Neuronal stem cell (in vitro differentiated cells): ENCODE measurements at places on chromosomes 3 and 15.

- no peak for DNase-seq
Measured at GRCh38 chr15:39438799-39439592, 141.9 kb upstream of the THBS1 start.

DNA sequence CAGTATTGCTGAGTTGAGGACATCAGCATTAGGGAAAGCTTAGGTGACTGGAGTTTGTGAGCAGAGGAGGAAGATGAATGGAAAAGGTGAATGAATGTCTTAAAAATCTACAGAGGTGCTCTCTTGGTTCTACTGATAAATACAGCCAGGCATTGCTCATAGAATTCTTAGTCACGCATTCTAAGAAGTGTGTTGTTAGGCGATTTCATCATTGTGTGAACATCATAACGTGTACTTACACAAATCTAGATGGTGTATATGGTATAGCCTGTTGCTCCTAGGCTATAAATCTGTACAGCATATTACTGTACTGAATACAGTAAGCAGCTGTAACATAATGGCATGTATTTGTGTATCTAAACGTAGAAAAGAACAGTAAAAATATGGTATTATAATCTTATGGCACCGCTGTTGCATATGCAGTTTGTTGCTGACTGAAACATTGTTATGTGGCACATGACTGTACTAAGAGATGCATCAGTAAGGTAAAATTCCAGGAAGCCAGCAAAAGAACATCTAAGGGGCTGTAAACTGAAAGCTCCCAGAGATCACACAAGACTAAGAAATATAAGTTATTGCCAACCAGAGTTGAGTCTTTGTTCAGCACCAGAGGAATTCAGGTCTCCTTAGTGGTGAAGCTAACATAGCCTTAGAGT lies 42.9 kb upstream of the ASB14 start:
- no peak for DNase-seq

DNA sequence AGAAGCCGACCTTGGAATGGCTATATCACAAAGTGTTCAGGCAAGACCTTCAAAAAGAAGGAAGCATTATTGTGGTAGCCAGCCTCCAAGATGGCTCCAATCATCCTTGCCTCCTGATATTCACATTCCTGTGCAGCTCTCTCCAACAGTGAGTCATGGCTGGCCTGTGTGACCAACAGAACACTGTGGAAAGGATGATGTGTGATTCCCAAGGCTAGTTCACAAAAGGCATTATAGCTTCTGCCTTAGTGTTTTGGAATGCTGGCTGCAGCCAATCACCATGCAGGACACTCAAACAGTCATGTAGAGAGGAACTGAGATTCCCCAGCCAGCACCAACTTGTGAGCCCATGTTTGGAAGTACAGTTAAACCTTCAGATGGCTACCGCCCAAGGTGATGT lies 102.6 kb downstream of the EFL1 start:
- peak; percentile 24 for DNase-seq

- DNase-seq = no peak
Measured at GRCh38 chr3:177451301-177451750, 254.0 kb upstream of the TBL1XR1 start.

GRCh38 chr3:14362890-14363289 lies 39.5 kb upstream of the SLC6A6 start:
- DNase-seq = no peak

DNA sequence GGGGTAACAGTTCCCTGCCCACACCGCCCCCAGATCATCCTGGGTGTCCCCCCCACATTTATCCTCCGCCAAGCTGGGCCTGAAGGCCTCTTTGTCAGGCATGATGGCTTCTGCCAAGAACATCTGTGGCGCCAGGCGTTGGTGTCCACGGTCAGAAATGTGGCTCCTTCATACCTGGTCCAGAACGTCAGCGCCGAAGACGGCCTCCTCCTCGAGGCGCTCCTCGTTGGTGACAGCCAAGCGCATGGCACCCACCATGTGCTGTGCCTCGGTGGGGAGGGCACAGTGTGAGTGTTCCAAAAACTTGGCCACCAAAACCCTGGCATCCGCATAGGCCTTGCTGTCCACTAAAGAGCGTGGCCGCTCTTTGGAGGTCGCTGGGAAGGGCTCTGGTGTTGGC lies 146.5 kb downstream of the NSMCE3 start:
- DNase-seq = no peak

GRCh38 chr15:69893863-69894262 lies 203.9 kb downstream of the TLE3 start:
- no peak for DNase-seq

DNA sequence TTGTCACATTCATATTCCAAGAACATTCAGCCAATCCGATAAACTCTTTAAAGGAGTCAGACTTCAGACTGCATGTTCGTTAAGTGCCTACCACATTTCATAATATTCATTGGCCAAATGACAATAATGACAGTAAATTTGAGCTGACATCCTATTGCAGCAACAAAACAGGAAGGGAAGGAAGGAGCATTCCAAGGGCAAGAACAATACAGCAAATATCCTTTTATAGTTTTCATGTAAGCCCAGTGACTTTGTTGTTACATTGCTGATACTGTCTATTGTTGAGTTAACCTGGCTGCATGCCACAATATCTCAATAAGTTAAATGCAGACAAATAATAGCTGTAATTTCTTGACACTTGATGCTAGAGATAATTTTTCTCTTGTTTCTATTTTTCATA lies 16.4 kb upstream of the CBLB start:
- no peak for DNase-seq

GRCh38 chr3:137692803-137693431 lies 71.2 kb upstream of the SOX14 start:
- DNase-seq = peak; percentile 45

DNA sequence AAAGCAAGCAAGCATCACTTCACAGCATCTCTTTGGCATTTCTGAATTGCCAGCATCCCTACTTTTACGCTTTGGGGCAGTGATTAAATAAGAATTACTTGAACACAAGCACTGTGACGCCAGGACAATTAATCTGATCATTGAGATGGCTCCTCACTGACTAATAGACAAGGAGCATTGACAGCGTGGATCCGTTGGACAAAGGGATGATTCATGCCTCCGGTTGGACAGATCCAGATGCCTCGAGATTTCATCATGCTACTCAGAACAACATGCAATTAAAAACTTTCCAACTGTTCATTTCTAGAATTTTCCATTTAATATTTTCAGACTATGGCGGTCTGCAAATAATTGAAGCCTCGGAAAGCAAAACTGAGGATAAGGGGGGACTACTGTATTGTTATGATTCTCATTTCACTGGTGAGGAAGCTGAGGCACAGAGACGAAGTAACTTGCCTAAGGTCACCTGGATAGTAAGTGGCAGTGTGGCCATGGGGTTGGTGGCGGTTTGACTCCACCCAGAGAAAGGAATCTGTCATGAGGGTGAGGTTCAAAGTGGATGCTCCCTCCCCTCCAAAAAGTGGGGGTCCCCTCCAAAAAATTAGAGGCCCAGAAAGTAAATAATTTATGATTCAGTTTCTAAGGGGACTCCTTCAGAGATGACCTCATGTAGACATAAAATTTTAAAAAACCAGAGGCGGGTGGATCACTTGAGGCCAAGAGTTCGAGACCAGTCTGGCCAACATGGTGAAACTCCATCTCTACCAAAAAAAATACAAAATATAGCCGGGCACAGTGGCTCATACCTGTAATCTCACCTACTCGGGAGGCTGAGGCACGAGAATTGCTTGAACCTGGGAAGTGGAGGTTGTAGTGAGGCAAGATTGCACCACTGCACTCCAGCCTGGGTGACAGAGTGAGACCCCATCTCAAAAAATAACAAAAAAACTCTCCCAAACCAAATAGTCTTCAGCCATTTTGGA lies 12.3 kb upstream of the PGPEP1L start:
- no peak for DNase-seq

GRCh38 chr3:46314517-46314916 lies 39.4 kb upstream of the CCR2 start:
- DNase-seq = no peak

- DNase-seq = no peak
Measured at GRCh38 chr15:83200589-83200988, 7.0 kb downstream of the HDGFL3 start.

DNA sequence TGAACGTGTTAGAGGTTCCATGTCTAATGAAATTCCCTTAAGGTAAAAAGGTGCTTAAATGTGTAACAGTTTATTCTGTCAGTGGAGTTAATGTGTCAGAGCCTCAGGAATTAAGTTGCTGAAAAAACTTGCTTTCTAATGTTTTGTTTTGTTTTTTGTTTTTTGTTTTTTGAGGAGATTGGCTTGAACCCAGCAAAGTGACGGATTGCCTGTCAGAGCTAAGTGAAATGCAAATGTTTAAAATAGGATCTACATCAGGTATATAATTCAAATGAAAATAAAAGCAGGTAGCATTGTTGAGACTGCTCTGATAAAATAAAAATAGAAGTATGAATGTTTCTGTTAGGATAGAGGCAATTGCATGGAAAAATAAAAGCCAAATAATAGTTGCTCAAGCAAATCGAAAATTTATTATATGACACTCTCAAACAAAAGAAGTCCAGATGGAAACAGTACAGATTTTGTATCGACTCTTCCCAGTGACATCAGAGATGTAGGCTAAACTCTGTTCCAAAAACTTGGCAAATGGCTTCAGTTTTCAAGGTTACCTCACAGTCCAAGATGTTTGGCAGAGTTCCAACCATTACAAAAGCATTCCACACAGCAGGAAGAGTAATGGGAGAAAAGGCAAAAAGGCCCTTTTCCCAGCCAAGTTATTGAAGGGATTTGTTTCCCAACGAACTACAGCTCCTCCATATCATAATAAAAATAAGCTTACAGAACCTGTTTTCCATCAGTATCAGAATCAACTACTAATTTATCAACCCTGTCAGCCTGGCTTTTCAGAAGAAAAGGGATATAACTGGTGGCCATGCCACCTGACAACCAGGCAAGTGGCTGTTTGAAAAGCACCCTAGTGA lies 291.0 kb downstream of the TBL1XR1 start:
- no peak for DNase-seq

GRCh38 chr3:188126934-188127333 lies 27.0 kb upstream of the LPP start:
- no peak for DNase-seq

GRCh38 chr3:37397396-37397795 lies 223.0 kb upstream of the LRRFIP2 start:
- DNase-seq = no peak

- no peak for DNase-seq
Measured at GRCh38 chr15:58690703-58691102, 58.8 kb downstream of the ADAM10 start.

DNA sequence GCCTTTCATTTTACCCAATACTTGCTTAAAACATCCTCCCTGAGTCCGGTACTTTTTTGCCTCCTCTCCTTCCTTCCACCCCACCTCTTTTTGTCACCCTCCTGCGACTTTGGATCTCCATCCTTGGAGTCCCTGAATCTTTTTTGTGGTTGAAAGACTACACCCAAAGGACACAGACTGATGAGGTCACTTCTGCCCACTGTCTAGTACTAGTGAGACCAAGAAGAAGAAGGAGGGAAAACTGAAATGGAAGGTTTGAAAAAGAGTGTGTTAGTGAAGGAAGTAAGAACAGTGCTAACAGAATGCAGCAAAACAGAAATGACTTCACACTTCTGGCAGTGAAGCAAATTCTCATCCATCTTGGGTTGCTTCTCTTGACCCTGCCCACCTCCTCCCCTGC lies 6.6 kb downstream of the B3GNT5 start:
- DNase-seq = no peak

GRCh38 chr3:119616056-119616455 lies 18.4 kb downstream of the PLA1A start:
- DNase-seq = no peak

- no peak for DNase-seq
Measured at GRCh38 chr3:119598410-119599098, 869 bp downstream of the PLA1A start.

GRCh38 chr15:101637516-101637915 lies 14.7 kb downstream of the TM2D3 start:
- no peak for DNase-seq

DNA sequence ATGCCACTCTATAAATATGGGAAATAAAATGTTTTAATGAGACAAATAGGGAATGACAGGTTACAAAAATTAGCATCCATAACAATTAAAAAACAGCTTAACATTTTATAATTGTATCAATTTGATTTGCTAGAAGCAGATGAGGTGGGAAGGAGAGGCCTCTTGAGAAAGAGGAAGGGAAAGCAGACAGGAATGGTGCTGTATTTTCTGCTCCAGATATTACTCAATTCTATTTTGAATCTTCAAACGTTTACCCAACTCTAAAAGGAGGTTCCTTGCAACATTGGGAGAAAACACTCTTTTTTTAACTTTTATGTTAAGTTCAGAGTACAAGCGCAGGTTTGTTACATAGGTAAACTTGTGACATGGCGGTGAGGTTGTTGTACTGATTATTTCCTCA lies 44.9 kb upstream of the ALDH1A3 start:
- no peak for DNase-seq

- no peak for DNase-seq
Measured at GRCh38 chr3:48476426-48477053, 27.4 kb downstream of the SHISA5 start.

DNA sequence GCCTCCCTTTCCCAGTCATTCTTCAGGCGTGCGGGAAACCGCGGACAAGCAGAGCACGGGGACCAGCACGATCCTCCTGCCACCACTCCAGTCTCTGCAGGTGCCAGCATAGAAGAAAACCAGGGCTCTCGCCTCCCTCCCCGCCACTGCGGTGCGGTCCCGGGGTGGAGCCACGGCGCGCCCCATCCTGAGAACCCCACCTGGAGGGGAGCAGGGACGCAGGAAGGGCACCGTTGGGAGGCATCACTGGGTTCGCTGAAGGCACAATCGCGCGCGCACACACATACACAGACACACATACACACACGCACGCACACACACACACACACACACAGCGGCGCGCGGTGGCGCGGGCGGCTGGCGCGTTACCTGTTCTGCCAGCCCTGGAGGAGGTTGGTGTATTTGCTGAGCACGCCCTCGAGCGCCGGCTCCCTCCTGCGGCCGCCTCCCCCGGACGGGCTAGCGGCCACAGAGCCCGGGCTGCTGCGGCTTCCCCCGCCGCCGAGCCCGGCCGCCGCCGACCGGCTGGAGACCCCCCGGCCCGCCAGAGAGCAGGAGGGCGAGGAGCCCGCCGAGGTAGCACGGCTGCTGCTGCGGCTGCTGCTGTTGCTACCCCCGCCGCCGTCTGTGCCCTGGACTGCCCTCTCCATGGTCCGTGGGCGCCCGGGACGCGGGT lies 394 bp downstream of the OSBPL10 start:
- DNase-seq = peak; percentile 54

- no peak for DNase-seq
Measured at GRCh38 chr15:67579967-67580366, 37.5 kb downstream of the MAP2K5 start.

DNA sequence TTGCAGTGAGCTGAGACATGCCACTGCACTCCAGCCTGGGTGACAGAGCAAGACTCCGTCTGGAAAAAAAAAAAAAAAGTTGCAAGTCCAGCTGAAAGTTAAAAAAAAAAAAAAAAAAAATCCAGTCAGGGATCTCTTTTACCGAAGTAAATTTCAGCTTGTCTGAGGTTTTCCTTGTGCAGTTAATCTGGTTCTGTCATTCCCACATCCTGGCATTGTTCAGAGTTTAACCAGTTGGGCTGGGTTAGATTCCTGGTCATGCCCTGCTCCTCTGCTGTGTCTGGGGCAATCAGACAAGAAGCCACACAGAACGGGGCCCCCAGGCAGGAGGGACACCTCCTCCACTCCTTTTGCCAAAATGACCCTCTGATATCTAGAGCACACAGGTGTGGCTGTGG lies 84.1 kb upstream of the KLHL25 start:
- DNase-seq = no peak
